ENCODE measurements at places on chromosomes 1 and 21.

- DNase-seq, result peak; percentile 45
Measured at GRCh38 chr1:48776393-48777218, at the start of gene BEND5. TSS of gene BEND5 (minus strand) at chr1:48776891. CDS start at chr1:48776831, 60 bp downstream.

DNA sequence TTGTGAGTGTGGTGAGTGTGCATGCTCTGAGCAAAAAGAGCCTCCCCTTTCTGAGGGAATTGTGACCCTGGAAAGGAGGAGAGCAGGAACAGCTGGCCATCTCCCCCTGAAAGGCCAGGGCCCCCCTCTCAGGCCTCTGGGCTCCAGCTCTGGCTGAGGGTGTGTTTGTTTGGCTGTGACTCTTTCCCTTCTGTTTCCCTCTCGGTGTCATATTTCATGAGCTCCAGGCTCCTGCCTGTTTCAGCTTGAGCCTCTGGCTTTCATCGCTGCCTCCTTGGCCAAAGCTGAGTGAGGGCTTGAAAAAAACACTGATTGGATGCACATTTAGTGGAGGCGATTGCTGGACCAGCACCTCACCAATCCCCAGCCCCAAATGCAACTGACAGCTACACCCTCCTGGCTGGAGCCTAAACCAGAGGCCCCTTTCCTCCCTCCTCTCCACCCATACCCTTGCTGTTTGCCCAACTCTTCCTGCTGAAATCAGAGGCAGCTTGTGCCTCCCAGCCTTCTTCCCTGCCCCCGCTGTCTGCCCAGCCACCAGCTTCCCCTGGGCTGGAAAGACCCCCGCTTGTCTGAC, 64.1 kb downstream of the DDR2 start:
- peak; percentile 20 for DNase-seq

- DNase-seq, result no peak
Measured at GRCh38 chr1:109925159-109925990, 14.7 kb downstream of the CSF1 start.

DNA sequence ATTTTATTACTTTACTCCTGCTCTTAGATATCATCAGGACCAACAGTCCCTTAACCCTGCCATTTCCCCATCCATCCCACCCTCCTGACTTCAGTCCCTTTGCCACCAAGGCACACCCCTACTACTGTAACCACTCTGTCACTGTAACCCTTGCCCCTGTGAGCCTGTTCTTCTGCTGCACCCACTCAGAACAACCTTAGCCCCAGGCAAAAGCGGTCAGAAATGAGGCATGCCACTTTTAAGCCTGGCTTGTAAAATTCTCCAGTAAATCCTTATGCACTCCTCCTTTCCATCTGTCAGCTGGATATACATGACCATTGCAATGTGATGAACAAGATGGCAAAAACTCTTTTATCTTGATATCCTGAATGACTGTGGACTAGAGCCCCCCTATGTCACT, 555.0 kb upstream of the PLXNA2 start:
- DNase-seq, result no peak

- no peak for DNase-seq
Measured at GRCh38 chr1:21294266-21294989, 4.2 kb upstream of the ECE1 start.

- DNase-seq, result no peak
Measured at GRCh38 chr1:119966020-119966419, 69.7 kb upstream of the ADAM30 start.

DNA sequence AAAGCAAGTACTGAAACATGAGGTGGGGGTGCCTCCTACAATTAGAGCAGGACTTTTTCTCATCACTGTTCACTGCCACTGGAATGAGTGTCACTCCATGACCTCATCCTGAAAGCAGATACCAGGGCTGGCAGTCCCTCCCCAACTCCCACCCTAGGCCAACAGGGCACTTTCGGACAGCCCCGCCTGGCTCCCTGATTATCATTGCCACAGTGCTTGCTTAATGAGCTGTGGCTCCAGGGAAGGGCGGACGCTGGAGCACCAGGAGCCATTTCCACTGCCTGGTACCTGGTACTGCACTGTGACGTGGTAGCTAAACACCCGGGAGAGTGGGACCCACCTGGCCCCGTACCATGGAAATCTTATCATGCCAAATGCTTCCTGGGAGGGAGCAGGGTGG, 22.3 kb downstream of the SLC9A1 start:
- no peak for DNase-seq

GRCh38 chr1:59568158-59568935, 246.4 kb upstream of the HOOK1 start:
- DNase-seq, result no peak

GRCh38 chr1:156675210-156676113, 1.7 kb downstream of the NES start:
- no peak for DNase-seq

- DNase-seq, result no peak
Measured at GRCh38 chr21:14313300-14313699, 69.6 kb downstream of the HSPA13 start.
